ENCODE measurements at places on chromosomes 16 and 17. TPM values are rescaled to one million over a fixed set of nuclear protein-coding genes. Genes with fewer than 3 reads are reported as not detected.

TMIGD1 gene
- not detected for total RNA-seq

DNA sequence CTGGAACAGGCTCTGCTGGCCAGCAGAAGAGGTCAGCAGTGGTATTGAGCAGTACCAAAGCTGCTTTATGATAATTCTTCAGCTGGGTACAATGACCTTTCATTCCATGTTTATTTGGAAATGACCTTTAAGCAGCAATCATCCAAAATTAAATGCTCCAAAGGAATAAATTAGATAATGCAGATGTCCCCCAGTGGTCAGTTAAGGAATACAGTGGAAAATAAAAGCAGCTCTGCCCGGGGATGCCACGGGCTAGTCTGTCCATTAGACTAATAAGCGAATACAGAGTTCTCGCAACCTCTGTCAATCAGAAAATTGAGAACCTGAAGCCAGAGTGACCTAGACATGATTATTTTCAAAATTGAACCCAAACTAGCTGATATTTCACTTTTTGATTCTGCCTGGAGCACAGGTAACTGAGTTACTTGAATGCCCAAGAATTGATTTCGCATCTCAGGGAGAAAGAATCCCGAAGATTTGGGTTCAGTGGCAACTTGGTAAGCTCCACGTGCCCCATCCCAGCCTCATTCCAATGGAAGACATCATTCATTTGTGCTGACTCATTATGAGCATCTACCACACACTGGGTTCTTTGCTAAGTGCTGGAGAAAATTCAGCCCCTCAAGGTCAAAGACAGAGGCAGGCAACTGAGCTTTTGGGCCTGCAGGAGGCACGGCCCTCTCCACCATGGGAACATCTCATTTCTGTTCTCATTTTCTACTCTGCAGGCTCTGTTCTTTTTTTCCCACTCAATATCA, 34.4 kb upstream of the SLC39A11 start:
- H3K36me3 ChIP-seq = no peaks in the 10 kb centered on the region
- no peak overlapping the region for H3K27ac ChIP-seq

DNA sequence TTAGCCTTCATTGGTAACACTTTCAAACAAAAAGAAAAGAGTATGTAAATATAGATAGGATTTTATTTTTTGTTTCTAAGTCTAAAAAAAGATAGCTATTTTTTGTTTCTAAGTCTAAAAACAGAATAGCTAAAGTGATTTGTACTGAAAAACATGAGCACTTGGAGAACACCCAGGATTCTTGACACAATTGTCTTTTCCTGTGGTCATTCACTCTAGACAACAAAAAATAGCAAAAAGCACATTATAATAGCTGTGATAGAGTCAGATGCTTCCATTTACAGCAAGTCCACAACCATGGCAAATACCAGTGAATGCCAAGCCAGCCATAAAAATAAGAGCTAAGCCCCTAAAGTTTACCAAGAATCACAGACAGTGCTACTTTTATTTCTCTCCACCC, 36.7 kb downstream of the SKAP1 start:
- H3K4me3 ChIP-seq = no peak overlapping the region
- H3K36me3 ChIP-seq = no peaks in the 10 kb centered on the region
- peaks cover 17% of the 10 kb centered on the region for H3K27me3 ChIP-seq
- no peak overlapping the region for H3K27ac ChIP-seq

DNA sequence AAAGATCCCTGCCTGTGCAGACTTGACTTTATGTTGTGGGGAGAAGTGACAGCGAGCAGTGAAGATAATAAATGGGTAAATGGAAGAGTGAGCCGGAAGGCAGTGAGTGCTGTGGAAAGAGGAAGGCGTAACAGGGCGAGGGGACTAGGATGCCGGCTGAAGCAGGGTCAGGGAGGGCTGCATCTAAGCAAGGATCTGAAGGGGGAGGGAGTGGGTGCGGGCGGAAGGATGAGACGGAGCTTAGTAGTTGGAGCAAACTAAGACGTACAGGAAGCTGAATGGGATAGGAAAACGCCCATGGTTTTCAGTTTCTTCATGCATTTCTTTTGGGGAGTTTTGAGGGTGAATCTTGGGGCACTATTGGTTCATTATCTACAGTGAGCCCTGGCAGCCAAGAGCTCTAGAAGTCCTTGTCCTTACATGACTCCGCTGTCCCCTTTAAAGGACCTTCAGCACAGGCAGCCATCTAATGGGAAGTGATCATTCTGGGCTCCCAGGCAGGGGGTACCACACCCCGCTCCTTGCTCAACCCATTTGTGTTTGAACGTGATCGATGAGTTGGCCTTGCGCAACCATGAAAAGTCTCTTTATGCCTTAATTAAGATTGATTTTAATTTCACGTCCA, 10.4 kb upstream of the NAT9 start:
- H3K4me1 ChIP-seq = no peaks in the 10 kb centered on the region
- H3K27ac ChIP-seq = no peak overlapping the region
- no peak overlapping the region for H3K4me3 ChIP-seq
- H3K36me3 ChIP-seq = peaks cover 3% of the 10 kb centered on the region
- no peaks in the 10 kb centered on the region for H3K27me3 ChIP-seq
- no peak for DNase-seq

DNA sequence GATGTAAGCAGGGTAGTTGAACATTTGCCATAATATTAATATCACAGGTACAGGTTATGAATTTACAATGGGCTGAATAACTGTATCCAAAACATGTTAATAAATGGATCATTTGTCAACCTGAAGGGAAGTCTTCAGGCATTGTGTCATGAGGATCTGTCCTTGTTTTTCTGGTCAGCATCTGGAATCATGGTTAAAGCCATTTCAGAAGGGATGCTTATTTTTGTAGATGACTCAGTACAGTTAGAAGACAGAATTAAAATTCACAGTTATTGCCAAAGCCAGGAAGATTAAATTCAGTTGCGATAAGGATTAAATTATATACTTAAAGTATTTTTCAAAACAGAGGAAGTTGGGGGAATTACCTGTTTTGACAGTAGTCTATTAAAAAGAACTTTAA, 8.0 kb downstream of the PSMD11 start:
- no peaks in the 10 kb centered on the region for H3K4me1 ChIP-seq
- no peak for DNase-seq
- H3K36me3 ChIP-seq = peaks cover 95% of the 10 kb centered on the region

GSG1L gene
- not detected for total RNA-seq

All from SJCRH30 (cell line).